ENCODE measurements at places on chromosomes 4 and X.

- peak; percentile 63 for DNase-seq
These were observed 57.0 kb upstream of the GRPEL1 start for GRCh38 chr4:7124689-7125442.

- no peak for DNase-seq
These were observed 60.9 kb upstream of the TXK start for GRCh38 chr4:48194971-48195370.

DNA sequence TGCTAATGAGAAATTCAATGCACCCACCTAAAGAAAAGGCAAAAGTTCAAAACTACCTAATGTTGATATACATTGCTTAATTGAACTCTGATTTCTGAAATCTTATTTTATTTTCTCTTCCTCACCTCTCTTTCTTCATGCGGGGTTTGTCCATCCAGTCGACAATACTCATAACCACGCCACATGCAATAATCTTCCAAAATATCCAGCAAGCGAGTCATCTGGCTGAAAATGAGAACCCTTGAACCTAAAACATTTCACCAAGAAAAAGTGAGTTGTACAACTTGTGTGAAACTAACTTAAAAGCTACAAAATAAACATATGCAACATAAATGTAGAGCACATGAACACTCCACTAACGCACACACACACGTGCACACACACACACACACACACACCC, 26.7 kb downstream of the SMARCA1 start:
- no peak for DNase-seq

DNA sequence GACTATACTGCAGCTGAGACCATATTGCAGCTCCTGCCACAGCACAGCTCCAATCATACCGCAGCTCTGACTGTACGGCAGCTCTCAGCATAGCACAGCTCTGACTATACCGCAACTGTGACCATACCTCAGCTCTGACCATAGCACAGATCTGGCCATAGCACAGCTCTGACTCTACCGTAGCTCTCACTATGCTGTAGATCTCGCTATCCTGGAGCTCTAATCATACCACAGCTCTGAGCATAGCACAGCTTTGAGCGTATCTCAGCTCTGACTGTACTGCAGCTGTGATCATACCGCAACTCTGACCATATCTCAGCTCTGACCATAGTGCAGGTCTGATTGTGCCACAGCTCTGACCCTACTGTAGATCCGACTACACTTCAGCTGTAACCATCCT, 139.2 kb downstream of the ASMT start:
- no peak for DNase-seq

DNA sequence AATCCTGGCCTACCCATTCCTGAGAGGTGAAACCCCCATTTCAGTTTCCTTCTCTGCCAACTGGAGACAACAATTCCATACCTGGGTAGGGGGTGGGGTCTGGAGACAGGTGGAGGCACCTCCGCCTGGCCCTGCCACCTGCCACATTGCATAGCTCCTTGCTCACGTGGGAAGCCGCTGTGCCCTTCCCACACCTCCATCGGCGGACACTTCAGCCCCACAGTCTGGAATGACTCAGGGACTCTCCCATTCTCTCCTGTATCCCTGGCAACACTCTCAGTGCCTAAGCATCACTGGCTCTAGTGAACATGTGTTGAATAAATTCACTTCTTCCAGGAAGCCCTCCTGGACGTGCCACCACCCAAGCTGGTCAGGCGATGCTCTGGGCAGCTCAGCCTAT, 21.7 kb downstream of the PPP2R2C start:
- no peak for DNase-seq

DNA sequence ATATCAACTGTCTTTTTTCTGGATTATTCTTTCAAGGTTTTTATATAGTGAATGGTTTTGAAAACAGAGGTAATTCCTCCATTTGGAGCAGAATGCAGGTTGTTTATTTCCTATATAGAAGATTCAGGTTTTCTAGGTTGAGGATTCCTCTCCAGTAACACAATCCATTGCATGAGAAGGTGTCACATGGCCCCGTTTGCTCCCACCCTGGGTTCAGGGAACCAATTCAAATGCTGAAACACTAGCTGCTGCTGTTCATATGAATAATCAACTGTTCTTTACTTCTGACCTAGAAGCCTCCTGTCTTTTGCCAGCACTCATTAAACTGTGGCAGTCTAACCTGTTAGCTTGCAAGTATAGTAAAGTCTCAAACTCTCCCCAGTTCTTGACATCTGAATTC, 1316.9 kb upstream of the TENM3 start:
- DNase-seq: no peak

DNA sequence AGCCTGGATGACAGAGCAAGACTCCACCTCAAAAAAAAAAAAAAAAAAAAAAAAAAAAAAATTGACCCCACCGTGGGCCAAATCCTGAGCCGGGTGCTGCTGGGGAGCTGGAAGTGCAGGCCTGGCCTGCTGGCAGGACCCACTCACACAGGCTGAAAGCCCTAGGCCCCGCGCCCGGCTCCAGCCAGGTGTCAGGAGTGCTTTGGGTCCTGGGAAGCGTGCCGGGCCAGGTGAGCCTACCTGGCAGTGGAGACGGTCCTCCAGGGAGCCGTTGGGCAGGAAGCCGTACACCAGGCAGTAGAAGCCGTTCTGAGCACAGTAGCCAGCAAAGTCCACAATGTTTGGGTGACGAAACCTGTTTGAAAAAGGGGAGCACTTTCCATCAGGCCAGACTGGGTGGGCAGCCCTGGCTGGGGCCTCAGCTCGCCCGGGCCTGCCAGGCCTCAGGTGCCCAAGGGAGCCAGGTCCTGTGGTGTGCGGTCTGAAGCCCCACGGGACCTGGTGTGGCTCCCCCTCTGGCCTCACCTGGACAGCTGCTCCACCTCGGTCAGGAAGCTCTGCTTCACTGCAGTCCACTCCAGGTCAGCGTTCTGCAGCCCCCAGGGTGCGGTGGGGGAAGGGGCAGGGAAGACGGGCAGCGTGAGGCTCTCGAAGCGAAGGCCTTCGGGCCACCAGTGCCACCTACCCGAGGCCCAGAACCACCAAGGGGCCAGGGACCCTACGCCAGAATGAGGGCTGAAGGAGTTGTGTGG, 1.8 kb downstream of the IRAK1 start:
- no peak for DNase-seq

DNA sequence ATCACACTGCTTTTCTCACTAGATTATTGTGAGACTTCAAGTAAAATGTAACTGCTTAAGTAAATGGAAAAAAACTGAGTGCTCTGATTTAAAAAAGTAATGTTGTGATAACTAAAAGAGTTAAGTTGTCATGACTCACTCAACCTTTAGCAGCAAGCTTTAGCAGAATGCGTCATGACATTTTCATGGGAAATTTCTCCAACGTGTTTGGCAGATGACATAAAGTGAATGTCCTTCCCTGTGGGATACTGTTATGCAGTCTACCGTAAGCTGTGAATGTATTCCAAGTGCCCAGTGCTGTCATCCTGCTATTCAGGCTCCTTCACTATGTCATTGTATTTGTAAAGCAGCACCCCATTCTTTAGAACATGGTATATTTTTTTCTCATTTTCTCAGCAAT, 136.2 kb downstream of the CPXCR1 start:
- no peak for DNase-seq

GRCh38 chr4:145098675-145099037, 545 bp downstream of the ABCE1 start:
- DNase-seq: peak; percentile 52

GRCh38 chr4:182893047-182893446, 24.1 kb downstream of the DCTD start:
- DNase-seq: no peak

DNA sequence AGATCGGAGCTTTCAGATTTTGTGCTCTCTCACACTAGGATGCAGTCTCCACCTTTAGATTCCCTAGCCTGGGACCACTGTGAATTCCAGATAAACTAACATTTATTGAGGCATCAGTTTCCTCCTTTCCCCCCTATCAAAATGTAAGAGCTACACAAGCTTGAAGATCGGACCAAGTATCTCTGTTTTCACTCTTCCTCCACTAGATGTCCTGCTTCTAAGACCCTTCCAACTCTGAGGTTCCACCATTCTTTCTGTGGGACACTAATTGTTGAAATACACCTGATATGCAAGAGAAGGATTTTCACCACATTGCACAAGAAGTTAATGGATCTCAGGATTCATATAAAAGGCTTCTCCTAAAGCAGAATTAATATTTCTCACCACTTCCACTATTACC, 43.0 kb upstream of the PHOX2B start:
- no peak for DNase-seq

DNA sequence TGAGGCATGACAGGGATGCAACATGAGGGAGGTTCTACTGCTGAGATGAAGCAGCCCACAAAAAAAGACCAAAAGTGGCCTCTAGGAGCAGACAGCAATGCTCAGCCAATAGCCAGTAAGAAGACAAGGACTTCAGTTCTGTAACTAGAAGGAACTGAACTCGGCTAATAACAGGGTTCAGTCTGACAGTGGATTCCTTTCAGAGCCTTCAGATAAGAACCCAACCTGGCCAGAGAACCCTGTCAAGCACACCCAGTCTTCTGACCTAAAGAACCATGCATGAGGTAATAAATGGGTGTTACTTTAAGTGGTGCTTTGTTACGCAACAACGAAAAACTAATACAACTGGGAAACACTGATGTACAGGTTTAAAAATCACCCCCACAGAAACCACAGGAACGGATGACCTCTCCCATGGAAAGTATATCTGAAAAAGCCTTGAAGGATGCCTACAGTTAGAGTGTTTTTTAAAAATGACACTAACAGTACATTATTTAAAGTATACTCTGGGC, 94.6 kb downstream of the PAPSS1 start:
- DNase-seq: no peak

GRCh38 chr4:7390906-7391636, 43.7 kb downstream of the PSAPL1 start:
- no peak for DNase-seq

GRCh38 chrX:69031971-69032391, 133.3 kb downstream of the PJA1 start:
- no peak for DNase-seq

GRCh38 chr4:186958726-186959350, 235.2 kb upstream of the FAT1 start:
- DNase-seq: no peak

DNA sequence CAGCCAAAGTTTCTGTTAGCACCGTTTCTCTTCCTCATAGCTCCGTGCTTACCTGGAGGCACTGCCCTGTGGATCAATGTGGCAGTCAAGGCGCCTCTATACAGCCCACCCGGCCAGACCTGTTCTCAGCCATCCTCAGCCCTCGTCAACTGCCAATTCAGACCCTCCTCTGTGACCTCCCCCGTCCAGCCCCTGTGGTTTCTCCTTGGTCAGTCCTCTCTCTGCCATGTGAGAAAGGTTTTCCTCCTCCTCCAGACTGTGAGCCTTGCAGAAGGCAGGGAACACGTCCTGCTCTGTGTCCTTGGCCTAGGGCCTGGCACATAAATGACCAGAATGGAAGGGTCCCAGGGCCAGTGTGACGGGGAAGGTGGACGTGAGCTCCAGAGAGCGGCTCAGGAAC, 174.6 kb upstream of the PSAPL1 start:
- no peak for DNase-seq

DNA sequence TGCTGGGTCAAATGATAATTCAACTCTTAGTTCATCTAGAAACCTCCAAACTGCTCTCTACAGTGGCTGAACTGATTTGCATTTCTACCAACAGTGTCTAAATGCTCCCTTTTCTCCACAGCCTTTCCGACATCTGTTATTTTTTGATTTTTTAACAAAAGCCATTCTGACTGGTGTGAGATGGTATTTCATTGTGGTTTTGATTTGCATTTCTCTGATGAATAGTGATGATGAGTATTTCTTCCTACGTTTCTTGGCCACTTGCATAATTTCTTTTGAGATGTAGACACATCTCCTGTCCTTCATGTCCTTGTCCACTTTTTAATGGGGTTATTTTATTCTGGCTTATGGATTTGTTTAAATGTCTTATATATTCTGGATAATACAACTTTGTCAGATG, 298.2 kb upstream of the ARSJ start:
- DNase-seq: no peak

DNA sequence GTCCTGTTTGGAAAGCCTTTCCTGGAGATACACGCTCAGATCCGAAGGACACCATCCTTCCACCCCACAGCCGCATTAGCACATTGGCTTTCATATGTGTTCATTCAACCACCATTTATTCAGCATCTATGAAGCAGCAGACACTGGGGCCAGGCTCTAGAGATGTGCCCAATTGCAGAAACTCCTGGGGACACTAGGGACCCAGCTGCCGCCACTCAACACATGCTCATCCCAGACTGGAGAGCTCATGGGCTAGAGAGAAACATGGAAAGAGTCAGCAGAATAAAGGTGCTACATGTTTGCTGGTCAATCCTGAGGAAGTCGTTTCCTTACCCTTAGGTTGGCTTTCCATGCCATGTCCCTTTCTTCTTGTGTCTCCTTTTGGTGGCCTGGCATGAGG, 7.6 kb downstream of the CTAG1A start:
- DNase-seq: no peak

All from SJCRH30 (cell line).